Cortex of kidney (tissue), 1 donor: ENCODE measurements at places on chromosomes 3 and 15.

DNA sequence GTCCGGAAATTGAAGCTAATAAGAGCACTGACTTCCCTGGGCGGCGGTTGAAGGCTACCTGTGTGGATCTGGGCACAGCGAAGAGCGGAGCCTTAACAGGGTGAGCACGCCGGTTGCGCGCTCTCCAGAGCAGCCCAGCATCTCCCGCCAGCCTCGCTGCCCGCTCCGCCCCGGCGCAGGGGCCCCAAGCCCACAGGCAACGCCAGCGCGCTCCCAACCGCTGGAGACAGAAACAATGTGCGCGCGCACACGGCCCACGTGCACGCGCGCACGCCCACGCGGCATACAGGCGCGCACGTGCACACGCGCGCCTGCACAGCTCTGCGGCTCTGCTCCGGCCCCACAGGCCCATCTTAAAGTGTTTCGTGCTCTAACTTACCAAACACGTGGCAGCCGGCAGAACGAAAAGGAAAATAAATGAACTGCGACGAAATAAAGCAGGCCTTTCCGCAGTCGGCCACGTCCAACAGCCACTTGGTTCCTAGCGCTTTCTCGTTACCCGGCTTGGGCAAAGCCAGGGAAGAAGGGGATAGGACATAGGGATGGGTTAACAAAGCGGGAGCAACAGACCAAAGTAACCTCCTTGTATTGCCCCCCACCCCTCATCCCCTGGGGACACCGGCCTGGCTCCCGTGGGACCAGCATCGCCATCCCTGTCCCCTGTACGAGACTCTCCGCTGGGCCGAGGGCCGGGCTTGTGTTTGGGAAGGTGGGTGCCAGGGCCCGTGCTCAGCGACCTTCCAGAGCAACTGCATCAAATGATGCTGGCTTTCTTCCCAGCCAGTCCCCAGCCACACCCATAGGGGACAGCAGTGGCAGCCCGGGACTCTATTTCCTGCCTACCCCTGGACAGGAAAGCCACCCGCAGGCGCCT is 203.7 kb downstream of the ABHD5 start:
- DNase-seq = no peak

DNA sequence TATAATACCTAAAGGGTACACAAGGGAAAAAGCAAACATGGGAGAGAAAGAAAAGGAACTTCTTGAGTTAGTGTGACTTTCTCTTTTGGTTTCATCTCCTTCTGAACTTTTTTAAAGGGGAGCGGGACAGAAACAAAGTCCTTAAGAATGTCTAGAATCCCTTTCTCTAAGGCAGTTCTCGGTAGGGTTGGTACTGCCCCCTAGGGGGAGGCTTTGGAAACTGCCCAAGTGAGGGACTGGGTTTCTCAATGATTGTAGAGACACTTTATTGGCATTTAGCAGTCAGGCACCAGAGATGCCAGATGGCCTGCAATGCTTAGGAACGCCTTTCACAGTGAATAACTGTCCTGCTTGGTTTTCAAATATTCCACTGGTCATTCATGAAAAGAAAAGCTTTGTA is 172.7 kb downstream of the WDR72 start:
- no peak for DNase-seq

GRCh38 chr3:127959041-127959440 is 44.0 kb downstream of the KBTBD12 start:
- DNase-seq = no peak

GRCh38 chr15:45111390-45112142 is 2.4 kb downstream of the DUOX2 start:
- no peak for DNase-seq

GRCh38 chr15:96093063-96093462 is 237.4 kb upstream of the NR2F2 start:
- DNase-seq = no peak

GRCh38 chr15:23566651-23567050 is 1.2 kb downstream of the MKRN3 start:
- DNase-seq = no peak

DNA sequence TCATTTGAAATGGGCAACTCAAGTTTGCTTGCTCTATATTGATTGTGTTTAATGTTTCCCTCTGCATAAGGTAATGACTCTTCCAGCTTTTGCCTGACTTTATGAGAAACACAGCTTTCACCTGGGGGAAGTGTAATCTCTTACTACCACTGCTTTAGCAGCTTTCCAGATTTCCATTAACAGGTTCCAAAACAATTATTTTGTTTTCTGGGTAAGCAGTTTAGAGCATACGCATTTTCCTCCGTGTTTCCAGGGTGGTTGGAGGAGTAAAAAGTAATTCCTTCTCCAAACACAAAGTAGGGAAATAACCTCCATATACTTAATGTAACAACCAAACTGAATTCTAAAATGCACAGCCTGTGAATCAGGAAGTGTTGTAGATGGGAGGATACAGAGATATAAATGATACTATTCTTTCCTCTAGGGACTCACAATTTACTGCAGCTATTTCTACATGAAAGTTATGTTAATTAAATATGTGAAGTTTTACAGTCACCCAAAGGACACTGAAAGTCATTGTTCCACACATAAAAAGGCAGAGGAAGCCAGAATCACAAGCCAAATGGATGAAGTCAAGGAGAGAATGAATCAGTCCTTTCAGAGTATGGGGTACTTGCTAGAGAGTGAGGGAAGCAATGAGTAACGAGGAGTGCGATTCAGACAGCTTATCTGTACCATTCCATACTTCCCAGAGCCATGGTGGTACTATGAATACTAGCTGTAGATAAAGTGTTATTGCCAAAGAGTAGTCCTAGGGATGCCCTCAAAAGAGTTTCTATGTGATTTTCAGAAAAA is 16.6 kb downstream of the ST3GAL6 start:
- DNase-seq = no peak

GRCh38 chr3:124492824-124493223 is 237.4 kb upstream of the UMPS start:
- no peak for DNase-seq

GRCh38 chr3:106349191-106349881 is 480.5 kb upstream of the CBLB start:
- DNase-seq = no peak

DNA sequence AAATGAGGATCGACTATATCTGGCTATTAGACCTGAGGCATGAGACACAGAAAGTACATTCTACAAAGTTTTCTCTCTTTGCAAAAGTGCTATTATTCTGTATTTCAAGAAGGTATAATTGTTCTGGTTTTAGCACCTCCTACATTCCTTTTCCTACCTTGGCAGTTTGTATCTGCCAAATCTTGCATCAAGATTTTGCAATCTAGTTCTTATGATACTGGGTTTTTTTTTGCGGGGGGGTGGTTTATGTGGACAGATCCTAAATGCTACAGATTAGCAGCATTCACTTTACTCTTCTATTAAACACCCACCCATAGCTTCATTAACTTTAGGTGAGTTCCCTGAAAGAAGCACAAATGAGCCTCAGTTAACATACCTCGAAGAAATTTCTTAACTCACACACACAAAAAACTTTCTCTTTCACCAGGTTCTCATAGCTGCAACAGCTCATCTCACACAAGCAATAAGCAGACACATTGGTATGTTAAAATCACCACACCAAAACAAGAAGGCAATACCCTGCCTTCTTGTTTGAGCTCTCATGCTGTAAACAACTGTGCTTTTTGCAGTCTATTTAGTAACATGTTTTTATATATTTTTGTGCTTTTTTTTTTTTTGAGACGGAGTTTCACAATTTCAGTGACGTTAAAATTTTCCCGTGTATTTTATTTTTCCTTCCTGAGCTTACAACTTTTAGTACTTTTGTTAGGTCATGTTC is 73.0 kb upstream of the VGLL4 start:
- no peak for DNase-seq

DNA sequence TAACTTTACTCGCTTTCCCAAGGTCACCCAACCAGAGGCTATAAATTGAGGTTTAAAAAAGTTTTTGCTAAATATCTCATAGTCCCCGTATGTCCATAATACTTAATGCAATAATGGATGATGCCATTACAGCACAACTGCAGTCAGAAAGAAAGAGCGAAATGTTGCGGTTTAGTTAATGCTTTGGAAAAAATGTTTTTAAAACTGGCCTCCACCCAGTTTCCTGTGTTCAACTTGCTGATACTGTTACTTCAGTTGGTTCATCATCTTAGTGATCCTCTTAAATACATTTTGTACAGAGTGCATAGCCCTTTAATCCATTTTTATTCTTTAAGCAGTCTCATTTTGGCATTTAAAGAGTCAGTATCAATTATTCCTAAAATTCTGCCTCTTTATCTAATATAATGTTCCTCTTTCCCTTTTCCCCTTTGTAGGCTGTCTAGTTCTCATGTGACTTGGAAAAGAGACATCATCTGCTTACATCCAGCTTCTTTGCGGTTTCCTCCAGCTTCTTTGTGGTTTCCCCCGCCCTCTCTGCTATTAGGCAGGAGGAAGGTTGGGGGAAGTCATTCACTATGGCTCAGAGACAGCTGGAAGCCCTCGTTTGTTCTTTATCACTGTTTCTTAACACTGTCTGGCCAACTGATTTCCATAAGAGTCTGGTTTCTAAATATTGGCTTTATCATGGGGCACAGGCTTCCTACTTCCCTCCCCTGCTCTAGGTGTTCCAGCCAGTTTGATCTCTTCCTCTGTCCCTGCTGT is 154.3 kb downstream of the GOLIM4 start:
- no peak for DNase-seq

DNA sequence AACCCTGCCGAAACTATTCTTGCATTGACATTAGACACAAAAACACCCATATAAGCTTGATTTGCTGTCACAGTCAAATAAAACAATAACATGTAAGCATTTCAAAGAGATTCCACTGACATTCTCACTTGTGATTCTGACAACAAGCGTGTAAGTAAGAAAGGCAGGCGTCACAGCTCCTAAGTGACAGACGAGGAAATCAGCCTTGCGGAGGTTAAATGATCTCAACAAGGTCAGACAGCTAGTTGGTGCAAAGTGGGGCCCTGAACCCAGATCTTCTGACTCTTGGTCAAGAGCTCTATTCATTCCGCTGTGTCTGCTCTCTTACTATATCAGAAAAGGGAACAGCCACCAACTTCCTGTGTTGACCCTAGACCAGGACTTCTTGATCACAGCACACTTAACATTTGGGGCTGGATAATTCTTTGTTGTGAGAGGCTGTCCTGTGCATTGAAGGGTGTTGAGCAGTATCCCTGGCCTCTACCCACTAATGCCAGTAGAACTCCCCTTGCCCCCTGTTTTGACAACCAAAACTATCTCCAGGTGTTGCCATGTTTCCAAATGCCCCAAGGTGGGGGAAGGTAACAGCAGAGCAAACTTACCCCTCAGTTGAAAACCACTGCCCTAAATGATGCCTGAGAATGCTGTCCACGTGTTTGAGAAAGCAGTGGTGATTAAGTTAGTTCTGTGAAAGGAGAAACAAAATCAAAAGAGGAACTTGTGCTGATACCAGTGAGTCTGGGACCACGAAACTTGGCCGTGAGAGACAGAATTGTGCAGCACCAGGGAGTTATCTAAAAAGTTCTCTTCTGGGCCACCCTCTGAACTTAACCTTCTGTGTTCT is 86.1 kb downstream of the LIPC start:
- no peak for DNase-seq

DNA sequence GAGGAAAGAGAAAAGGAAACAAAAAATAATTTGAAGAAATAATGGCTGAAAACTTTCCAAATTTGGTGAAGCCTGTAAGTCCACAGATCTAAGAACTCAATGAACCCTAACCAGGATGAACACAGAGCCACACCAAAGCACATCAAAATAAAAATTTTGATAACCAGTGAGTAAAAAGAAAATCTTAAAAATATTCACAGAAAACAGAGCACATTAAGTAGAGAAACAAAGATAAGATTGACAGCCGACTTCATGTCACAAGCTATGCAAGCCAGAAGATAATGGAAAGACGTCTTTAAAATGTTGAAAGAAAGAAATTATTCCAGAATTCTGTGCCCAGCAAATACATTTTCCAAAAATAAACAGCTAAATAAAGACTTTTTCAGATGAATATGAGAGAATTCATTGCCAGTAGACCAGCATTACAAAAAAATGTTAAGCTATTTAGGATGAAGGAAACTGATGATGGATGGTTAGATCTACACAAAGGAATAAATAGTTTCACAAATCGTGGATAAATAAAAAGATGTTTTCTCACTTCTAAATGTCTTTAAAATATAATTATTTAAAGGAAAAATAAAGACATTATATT is 140.2 kb upstream of the SKOR1 start:
- DNase-seq = no peak

DNA sequence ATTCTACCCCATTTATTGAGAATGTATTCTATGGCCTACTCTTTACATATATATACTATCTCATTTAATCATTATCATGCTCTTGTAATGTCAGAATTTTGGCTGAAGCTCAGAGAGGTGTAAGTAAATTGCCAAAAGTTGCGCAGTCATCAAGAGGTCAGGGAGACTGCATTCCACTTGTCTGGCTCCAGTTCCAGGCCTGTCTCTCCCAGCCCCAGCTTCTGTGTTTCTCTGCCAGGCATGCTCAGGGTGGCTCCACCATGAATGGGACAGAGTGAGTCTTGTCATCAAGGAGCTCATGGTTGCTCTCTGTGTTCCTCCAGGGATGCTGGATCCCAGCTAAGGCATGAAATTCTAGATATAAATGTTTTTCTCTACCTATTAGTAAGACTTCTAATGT is 635.1 kb upstream of the MDFIC2 start:
- no peak for DNase-seq

DNA sequence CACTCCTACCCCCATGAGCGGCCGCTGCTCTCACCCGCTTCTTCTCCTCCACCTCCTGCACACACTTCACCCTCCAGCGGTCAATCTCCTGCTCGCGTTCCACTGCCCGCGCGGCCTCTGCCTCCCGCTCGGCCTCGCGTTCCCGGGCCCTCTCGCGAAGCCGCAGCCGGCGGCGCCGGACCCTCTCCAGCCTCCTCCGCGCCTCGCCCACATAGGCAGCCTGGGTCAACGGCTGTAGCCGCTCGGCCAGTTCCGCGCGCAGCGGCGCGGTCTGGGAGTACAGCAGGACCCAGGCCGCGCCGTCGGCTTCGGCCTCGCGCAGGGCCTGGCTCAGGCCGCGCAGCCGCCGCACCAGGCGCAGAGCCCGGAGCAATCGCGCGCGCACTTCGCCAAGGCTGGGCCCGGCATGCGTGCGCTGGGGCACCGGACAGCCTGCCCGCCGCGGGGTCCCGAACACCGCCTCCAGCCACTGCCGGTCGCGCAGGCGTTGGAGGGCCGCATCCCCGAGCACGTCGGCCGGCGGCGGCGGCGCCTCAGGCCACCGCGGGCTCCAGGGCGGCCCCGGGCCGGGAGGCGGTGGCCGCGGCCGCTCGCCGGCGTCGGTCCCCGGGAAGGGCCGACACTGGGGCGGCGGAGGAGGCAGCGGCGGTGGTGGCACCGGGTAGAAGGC is 595 bp downstream of the PDCD7 start:
- no peak for DNase-seq

- no peak for DNase-seq
These were observed 66.8 kb upstream of the ALDH1A3 start for GRCh38 chr15:100812802-100813201.

- no peak for DNase-seq
These were observed 103.2 kb downstream of the PPP2R3A start for GRCh38 chr3:136068708-136069107.

DNA sequence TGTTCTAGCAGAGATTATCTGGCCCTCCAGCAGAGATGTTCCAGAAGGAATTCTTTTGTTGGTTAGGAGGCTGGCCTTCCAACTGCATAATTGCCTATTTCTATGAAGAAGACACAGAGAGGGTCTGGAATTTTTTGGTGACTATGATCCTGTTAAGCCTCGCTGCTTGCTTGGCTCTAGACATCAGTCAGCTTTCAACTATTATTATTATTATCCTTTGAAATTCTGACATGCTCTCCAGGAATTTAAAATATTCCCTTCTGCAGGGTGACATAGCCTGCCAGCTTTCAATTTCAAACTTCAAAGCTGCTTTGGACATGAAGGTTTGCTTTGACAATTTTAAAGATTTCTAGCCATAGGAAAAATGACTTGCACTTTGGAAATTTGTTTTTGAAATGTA is 26.3 kb upstream of the ZNF148 start:
- DNase-seq = no peak
